ENCODE measurements at places on chromosomes 7 and 10.

DNA sequence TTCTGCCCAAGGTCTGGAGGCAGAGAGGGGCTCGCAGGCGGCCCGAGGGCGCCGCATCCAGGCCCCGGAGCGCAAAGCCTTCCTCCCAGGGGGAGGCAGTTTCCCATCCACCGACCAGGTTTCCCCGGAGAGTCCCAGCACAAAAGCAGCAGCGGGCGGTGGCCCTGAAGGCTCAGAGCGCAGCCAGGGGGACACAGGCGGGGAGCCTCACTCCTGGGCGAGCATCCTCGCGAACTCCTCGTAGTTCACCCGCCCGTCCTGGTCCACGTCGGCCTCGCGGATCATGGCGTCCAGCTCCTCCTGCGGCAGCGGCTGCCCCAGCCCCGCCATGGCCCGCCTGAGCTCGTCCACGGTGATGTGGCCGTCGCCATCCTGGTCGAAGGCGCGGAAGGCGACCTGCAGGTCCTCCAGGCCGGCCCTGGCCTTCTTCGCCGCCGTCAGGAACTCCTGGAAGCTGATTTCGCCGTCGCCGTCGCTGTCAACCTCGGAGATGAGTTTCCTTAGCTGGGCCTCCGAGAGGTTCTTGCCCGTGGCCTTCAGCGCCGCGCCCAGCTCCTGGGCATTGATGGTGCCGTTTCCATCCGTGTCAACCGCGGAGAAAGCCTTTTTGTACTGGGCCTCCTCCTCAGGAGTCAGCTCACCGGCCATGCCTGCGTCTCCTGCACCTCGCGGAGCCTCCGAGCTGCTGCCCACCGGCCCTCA lies 428 bp downstream of the CALML5 start:
- DNase-seq, result no peak

- no peak for DNase-seq
Observed at GRCh38 chr7:23222439-23223030, 24.0 kb upstream of the GPNMB start.

- DNase-seq, result no peak
Observed at GRCh38 chr10:93166134-93166533, 92.4 kb downstream of the CYP26A1 start.

DNA sequence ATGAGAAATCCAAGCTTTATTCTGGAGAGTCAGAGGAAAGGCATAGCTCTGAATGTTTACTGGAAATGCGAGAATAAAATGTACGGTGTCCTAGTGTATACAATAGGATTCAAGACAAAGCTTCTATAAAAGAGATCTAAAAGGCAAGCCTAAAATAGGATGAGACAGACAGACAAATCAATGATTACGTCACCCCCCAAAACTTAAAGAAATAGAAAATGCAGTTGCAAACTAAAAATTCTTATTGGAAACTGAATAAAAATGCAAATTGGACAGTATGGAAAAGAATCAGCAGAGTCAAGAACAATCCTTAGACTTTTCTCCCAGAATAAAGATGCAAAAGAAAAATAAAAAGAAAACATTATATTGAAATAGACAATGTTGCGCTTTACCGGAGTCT lies 245.9 kb downstream of the POM121L12 start:
- no peak for DNase-seq

DNA sequence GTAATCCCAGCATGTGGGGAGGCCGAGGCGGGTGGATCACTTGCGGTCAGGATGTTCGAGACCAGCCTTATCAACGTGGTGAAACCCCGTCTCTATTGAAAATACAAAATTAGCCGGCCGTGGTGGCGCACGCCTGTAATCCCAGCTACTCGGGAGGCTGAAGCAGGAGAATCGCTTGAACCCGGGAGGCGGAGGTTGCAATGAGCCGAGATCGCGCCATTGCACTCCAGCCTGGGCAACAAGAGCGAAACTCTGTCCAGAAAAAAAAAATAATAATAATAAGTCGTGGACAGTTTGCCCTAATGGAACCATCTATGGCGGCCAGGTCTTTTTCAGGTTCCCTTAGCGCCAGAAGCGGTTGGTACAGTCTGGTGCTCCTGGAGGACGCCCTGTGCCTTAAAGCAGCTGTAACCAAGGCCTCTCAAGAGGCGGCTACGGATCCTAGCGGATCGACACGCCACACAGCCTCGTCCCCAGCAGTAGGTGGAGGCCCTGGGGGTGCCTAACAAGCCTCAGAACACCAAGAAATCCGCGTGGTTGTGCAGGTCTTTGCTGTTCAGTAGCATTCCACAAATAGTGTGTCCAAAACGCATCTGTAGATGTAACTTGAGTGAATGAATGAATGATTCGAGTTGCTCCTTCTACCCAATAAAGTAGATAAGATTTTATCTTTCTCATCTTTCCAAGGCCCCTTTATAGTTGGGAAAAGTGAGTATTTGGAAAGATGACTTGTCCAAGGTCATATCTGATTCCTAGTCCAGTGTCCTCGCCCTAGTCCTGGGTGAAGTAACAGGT lies 982 bp downstream of the PGAM1 start:
- no peak for DNase-seq

GRCh38 chr10:12605580-12606405 lies 256.4 kb downstream of the CAMK1D start:
- peak; percentile 33 for DNase-seq

DNA sequence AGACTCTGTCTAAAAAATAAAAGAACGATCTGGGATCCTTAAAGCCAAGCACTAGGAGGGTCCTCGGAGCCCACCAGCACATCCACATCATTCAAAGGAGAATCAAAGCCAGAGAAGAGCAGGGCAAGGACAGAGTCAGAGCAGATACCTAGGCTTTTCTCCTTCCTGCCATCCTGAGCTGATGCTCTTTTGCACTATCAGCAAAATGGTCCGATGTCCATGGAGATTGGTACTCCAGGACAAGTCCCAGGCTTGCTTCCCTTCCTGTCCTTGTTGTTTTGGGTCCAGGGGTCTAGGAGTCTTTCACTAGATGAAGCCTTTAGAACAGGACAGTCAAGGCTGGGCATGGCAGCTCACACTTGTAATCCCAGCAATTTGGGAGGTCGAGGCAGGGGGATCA lies 58.0 kb upstream of the ELN start:
- DNase-seq, result no peak

GRCh38 chr10:133324857-133325260 lies 11.8 kb downstream of the CALY start:
- DNase-seq, result no peak

DNA sequence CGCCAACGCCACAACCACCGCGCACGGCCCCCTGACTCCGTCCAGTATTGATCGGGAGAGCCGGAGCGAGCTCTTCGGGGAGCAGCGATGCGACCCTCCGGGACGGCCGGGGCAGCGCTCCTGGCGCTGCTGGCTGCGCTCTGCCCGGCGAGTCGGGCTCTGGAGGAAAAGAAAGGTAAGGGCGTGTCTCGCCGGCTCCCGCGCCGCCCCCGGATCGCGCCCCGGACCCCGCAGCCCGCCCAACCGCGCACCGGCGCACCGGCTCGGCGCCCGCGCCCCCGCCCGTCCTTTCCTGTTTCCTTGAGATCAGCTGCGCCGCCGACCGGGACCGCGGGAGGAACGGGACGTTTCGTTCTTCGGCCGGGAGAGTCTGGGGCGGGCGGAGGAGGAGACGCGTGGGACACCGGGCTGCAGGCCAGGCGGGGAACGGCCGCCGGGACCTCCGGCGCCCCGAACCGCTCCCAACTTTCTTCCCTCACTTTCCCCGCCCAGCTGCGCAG lies 424 bp downstream of the EGFR start:
- DNase-seq, result no peak

- no peak for DNase-seq
Observed at GRCh38 chr10:119652361-119652730, 1.2 kb downstream of the BAG3 start.

GRCh38 chr7:99372275-99373090 lies 2.0 kb upstream of the ARPC1B start:
- DNase-seq, result no peak

DNA sequence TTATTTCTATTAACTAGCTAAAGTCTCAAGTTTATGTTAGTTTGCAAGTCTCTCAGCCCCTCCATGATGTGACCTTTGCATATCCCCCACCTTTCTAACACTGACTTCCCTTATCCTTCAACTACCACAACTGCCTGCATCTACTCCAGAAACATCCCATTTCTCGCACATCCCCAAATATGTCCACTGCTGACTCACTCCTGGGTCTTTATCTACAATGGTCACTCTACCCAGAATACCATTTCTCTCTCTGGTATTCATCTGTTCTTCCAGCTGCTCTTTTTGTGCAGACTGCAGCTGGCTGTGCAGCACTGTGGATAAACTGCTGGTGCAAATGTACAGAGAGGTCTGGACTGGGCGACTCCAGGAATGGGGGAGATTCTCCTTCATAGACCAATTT lies 32.7 kb upstream of the PRSS1 start:
- no peak for DNase-seq

GRCh38 chr10:80144067-80144695 lies 11.7 kb downstream of the PLAC9 start:
- no peak for DNase-seq
